ENCODE measurements at places on chromosomes 3 and 15. TPM values are rescaled to one million over a fixed set of nuclear protein-coding genes. Genes with fewer than 3 reads are reported as not detected.

Gene SEMA4B
- total RNA-seq = 151 TPM

Gene ETV5
- 8.1 TPM for total RNA-seq

Gene UBE2E2
- 54.7 TPM for total RNA-seq

Gene PTX3
- 16.1 TPM for total RNA-seq

Gene SLC28A2
- total RNA-seq = not detected

Gene GUCA1C
- not detected for total RNA-seq
